Activated naive CD4-positive, alpha-beta T cell (primary cell): ENCODE measurements at places on chromosomes 2 and 18.

DNA sequence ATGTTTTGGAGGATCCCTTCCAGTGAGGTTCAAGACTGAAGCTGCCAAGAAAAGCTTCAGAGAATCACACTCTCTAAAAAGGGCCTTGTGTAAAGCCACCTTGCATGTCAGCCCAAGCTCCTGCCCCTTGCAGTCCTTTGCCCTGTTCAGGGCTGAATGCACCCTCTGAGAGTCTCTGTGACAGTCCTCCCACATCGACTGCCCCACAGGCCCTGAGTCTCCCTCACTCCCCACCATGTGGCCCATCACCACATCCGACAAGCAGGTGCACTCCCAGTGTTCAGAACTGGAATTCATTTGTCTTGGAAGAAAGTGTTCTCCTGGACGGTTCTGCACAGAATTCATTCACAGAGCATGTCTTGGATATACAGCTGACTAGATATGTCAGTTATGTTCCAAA is 31.0 kb downstream of the BCL11A start:
- no peak for DNase-seq

DNA sequence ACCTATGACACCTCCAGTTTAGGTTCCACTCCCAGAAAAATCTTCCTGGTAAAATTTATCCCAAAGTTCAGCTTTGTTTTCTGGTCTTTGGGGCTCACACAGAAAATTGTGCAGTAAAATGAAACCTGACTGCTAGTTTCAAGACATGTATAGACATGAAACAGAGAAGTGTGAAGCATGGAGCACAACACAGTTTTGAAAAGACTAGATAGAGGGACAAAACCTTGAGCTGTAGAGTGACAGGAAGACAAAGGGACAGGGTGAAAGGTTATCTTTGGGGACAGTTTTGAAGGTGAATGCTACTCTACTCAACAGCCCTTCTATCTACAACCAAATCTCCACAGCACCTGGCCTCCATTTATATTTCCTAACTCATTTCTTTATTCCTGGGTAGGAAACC is 352.6 kb downstream of the RBM43 start:
- no peak for DNase-seq

- no peak for DNase-seq
Measured at GRCh38 chr2:240095556-240096523, 40.3 kb downstream of the COPS9 start.

- DNase-seq, result peak; percentile 31
Measured at GRCh38 chr2:109128616-109129355, at the start of gene SH3RF3. SH3RF3 (plus strand) TSS chr2:109129205.

DNA sequence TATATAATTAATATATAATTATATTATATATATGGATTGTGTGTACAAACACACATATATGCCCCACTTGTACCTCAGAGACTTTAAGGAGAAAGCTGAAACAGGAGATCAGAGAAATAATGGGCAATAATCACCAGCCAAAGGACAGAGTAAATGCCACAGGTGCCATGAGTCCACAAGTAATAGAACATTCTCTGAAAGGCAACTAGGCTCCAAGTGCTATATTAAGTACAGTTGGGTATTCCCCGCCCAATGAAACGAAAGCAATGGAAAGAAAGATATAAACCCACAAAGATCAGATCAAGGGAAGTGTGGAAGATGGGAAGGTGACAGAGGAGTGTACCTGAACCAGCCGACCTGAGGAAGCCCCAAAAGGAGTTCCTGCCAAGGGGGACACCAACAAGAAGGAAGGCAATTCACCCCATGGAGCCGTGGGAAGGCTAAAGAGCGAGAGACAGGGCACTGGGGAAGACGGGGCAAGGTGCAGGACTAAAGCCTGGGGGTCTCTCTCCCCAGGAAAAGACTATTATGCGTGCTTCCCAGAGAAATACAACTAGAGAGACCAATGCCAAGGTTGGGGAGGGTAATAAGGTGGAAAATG is 19.0 kb downstream of the DYM start:
- DNase-seq, result no peak

GRCh38 chr2:166230724-166231070 is 102.9 kb upstream of the SCN1A start:
- DNase-seq, result no peak

DNA sequence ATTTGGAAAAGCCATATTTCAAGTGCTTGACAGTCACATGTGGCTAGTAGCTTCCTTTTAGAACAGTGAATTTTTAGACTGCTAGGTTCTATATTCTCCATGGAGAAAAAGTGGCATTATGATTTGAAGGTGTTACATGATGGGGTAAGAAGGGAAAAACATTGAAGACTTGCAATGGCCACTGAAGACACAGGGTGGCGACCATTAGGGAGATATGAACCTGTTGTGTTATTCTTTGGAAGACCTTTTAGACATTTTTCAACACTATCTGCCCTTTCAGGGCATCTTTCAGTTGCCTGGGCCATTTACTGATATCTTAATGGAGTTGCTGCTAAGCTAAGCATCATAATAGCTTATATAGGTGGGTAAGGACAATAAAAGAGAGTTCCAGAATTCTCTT is 1387.2 kb downstream of the SUCLG1 start:
- DNase-seq, result no peak

DNA sequence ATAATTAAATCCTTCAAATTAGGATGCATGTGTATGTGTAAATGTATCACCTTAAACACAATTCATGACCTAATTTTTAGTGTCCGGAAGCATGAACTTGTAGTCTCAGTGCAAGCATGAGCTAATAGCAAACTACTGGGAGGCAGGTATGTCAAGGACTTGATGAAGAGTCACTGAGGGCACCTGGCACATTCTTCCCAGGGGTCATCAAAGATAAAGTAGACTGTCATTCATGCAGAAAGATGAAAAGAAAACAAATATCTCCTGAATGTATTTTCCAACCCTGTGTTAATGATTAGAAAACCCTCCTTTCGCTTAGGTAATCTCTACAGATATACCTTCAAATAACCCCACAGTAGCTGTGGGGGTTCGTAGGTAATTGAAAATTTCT is 234.9 kb downstream of the SOCS6 start:
- no peak for DNase-seq

DNA sequence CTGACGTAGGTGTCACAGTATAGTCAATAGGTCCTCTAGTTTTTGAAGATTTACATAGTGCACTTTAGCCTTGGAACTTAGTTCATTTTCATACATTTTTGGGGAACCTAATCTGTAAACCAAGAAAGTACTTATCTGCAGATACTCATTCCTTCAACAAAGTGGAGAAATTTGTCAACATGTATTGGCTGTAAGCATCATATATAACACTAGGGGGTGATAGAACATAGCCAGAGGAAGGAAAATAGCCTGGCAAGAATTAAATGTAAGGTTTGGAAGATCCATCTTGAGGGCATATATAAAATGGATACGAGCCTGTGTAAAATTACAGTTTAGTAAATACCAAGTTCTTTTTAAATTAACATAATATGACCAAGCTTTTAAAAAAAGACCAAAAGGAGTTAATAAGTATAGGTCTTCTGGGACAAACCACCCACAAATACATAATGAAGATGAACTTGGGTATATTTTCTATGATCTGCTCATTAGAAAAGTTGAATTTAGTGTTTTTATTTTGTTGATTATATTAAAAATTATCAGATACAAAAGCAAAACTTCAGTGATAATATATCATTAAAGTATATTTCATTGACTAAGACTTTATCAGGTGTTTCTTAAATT is 18.2 kb downstream of the RPL37A start:
- DNase-seq, result no peak

DNA sequence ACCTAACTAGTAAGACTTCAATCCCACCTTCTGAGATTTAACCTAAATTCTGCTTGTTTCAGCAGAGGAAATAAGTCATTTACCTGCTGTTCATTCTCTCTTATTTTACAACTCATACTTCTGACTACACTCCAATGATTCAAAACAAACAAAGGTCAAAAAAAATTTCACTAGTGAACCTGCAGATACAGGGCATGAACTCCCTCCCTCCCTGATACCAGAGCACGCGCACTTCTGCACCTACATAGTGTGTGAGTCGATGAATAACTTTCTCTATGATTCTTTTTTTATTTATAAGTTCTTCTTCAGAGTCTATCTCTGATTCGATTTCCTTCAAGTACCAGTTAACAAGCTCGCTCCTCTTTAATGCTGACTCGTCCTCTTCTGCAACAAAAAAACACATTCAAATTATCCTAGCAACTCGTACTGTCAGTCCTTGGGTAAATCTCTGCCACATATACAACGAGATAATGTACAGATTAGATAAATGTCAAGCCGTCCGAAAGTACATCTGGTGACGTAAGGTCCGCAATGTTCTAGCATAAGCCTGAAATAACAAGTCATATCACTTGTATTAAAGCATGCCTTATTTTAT is 7.4 kb upstream of the LCT start:
- no peak for DNase-seq

DNA sequence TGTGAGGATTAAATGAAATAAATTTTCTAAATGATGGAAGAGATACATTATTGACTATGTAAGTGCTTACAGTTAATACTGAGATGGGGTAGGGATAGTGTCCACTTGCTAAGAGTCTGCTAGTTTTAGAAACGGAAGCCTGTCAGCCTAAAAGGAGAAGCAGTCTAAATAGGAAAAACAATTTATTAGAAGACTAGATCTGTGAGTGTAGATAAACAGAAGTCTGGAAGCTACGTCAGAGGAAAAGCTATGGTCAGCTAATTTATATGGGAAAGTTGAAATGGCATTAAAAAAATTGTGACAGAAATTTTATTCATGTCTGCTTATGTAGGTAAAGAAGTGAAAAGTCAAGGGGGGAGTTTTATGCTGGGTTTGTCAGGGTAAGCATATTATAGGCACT is 1338.4 kb upstream of the CHAC2 start:
- DNase-seq, result no peak

GRCh38 chr2:204977914-204978313 is 432.6 kb downstream of the PARD3B start:
- no peak for DNase-seq

DNA sequence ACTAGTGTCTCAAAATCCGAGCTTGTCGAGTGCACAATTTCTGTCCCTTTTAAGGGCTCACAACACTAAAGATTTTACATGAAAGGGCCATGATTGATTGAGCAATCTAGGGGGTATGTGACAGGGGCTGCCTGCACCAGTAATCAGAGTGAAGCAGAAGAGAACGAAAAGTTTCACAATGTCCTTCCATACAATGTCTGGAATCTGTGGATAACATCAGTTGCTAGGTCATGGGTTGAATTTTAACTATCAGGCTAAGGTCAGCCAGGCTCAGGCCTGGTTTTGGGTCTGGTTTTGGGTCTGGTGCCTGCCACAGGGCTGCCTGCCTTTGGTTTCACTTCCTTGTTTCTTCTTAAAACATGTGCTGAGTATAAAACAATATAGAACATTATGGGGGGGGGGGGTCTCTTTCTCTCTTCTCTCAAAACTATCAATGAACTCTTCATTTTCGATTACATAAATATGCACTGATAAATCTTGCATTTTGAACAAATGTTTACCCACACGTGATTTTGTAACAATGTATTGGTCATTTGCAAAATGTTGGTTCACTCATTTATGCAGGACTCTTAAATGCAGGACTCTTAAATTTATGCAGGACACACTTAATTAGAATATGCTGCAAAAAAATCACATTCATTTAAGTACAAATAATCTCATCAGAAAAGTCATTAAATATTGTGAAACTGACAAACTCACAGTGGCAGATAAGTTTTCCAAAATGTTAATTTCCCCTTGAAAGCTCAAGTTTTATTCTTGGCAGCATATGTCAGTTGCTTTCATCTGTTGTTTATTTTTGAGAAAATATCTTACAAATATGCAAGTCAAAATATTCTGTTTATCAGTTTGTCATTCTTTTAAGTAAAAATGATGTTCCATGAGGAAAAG is 290.5 kb upstream of the KYNU start:
- no peak for DNase-seq

GRCh38 chr2:112251271-112251670 is 3.6 kb downstream of the ZC3H8 start:
- no peak for DNase-seq
